Choroid plexus epithelial cell (primary cell): ENCODE measurements at places on chromosomes 1 and 21.

DNA sequence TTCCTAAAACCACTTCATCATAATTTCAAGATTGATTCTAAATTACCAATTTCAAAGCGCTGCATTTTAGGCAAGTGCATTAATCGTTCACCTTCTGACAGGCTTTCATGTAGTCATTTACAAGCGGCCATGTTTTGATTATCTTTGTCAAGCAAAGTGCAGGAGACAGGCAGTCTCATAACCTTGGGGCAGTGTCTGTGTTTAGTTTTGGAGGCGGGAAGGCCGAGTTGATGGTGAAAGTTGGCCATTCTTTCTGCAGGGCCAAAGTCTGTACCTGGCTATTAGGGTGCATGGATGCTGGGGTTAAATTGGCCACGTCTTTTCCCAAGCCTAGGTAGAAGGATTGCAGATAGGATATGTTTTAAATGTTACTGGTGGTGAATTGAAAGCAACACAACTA lies 2.9 kb downstream of the AGPAT3 start:
- no peak for DNase-seq

- no peak for DNase-seq
These were observed 82.5 kb downstream of the FGGY start for GRCh38 chr1:59379371-59379728.

DNA sequence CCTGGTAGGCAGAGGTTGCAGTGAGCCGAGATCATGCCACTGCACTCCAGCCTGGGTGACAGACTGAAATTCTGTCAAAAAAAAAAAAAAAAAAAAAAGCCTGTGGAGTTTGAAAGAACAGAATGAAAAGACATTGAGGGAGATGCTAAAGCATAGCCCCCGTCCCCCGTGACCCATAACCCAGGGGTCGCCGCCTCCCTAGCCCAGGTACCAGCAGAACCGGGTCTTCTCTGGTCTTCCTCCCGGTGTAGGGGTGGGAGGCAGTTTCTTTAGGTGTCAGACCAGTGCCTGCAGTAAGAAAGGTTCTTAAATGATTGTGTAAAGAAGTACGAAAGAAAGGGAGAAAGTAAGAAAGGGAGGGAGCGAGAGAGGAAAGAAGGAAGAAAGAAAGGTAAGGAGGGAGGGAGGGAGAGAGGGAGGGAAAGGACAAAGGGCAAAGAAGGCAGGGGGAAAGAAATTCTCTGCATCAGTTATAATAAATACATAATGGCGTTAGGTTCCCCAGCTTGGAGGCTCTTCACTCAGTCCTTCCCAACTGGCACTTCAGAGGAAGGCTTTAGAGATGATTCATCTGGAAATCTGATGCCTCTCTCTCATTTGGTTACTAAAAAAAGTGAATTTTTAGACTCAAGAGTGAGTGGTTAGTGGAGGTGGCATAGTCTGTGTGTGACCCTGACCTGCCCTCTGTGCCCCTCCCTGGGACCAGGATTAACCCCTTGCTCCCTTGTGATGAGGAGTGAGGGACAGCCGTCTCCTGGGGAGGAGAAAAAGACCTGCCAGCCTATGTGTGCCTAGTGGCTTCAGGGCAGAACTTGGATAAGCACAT lies 1.1 kb downstream of the IL24 start:
- DNase-seq = peak; percentile 72

DNA sequence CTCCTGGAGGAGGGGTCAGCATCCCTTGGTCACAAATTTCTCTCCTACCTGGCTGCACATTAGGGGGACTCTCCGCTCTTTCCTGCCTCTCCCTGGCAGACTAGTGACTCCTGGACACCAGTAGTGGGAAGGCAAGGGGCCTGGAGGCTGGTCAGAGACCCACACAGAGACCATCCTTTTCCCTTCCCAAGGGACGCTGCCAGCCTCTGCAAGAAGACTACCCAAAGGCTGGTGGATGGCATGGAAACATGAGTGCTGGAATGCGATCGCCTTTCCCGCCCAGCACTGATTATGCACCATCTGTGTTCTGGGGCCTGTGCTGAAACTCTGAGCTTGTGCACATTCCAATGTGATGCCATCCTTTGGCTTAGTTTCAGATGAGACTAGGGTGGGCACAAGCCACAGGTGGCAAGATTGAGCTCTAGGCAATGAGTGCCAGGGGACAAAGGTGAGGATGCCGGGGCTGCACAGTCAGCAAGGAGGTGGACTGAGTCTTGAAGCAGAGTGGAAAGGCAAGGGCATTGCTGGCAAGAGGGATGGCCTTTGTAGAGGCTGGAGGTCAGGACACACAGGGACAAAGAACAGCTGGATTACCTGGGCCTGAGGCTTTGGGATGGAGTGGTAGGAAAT lies 12.6 kb upstream of the EPS8L3 start:
- no peak for DNase-seq

- no peak for DNase-seq
These were observed 21.1 kb downstream of the MAPKAPK2 start for GRCh38 chr1:206705726-206706297.

DNA sequence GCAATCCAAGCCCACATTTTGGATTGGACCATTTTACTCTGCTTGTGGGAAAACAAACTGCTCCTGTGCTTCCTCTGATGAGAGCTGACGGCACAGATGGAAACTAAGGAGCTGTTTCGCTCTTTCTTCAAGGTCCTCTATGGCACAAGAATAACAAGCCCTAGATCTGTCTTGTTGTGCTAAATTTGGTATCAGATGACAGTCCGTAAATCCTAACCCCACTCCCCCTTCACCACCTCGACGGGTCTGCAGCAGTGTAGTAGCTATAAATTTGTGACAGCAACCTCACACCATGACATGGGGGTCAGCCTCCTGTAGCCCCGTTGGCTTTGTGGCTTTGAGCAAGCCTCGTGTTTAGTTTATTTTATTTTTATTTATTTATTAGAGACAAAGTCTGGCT lies 85.9 kb downstream of the ADSS2 start:
- no peak for DNase-seq

GRCh38 chr1:50968821-50969610 lies 1.0 kb upstream of the CDKN2C start:
- peak; percentile 34 for DNase-seq

DNA sequence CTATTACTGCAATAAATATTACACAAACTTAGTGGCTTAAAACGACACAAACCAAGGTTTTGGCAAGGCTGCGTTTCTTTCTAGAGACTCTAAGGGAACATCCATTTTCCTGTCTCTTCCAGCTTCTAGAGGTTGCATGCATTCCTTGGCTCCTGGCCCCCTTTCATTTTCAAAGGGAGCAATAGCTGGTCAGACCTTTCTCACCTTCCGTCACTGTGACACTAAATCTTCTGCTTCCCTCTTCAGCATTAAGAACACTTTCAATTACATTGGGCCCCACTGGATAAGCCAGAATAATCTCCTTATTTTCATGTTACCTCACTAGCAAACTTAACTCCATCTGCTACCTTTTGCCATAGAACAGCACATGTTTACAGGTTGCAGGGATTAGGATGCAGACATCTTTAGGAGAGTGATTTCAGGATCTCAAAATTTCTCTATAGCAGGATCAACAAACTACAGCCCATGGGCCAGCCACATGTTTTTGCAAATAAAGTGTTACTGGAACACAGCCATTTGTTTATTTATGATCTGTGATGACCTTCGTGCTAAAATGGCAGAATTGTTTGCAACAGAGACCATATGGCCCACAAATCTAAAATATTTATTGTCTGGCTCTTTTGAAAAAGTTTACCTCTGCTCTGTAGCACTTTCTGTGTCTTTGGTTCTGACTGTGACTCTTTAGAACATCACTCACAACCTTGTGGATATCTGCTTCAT lies 221.5 kb upstream of the SGIP1 start:
- DNase-seq = no peak

- no peak for DNase-seq
These were observed 184.7 kb upstream of the SGIP1 start for GRCh38 chr1:66349242-66349641.

GRCh38 chr1:42765832-42766740 lies 742 bp downstream of the P3H1 start:
- peak; percentile 84 for DNase-seq

- DNase-seq = peak; percentile 73
These were observed 49.6 kb upstream of the IRF2BP2 start for GRCh38 chr1:234659538-234659937.

- DNase-seq = no peak
These were observed 2.2 kb downstream of the TLR5 start for GRCh38 chr1:223140611-223141405.

- peak; percentile 89 for DNase-seq
These were observed 17.9 kb downstream of the CSTB start for GRCh38 chr21:43758111-43758641.

- no peak for DNase-seq
These were observed 25.3 kb downstream of the MIXL1 start for GRCh38 chr1:226248796-226249195.

DNA sequence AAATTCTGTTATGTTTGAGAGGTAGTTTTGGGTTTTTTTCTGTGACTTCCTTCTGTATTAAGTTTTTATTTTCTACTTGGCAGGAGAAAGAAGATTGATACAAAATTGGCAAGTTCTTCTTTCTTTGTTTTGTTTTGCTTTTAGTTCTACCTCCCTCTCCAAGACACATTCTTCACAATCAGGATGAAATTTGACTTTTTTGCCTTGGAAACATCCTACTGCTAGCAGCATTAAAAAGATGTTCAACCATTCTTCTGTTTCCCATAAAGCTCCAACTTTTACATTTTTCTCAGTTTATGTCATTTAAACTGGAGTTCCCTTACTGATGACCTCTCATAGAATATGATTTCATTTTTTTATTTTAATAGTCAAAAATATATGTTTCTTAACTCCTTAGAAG lies 234.8 kb downstream of the NCAM2 start:
- DNase-seq = peak; percentile 12

DNA sequence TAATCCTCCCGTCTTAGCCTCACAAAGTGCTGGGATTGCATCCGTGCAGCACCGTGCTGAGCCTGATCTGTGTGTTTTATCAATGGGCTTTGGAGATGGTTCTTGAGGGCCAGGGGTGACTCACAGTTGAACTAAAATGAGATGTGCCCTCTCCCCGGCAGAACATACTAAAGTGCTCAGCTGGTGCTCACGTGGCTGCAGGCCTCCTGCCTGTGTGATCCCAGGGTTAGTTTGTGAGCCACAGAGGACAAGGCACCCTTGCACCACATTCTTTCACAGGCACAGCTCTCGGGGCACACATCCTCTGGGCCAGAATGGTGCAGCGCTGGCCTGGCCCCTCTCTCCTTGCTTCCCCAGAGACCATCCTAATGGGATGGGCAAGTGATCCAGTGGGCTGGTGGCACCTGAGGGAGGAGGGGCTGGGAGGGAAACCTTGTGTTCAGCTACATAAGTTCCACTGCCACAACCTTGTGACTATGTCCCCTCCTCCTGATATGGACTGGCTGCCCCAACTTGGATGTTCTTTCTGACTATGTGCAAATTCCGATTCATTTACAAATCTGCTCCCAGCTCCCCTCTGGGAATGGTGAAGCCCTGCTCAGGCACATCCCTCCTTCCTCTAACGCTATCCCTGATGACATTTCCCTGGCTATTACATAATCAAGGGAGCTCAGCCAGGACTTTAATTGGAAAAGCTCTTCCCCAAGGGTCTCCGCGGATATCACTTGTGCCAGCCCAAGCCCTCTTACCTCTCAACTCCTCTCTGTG lies 197.0 kb upstream of the EDN2 start:
- peak; percentile 72 for DNase-seq

DNA sequence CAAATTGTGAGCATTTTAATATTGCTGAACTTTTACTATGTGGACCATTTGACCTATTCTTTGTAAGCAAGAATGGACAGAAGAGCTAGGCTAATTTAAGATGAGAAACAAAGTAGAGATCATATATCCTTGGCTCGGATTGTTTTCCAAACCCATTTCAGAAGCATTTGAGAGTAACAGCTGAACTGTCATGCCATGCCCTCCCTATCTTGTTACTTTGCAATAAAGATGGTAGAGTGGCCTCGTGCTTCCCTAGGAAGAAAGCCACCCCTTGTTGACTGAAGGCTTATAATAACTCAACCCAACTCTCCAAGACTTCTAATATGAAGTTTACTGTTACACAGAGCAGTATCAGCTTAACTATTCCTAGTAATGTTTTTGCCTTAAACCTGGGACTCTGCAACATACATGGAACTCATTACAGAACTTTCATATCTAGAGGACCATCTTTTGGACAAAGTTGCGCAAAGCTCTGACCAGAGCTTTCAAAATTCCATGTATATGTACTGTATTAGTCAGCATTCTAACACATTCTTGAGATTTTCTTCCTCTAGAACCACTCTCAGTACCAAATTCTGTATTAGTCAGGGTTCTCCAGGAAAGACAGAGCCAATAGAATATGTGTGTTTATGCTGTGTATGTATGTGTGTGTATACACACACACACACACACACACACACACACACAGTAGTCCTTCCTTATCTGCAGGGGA lies 68.7 kb downstream of the ADAMTS1 start:
- DNase-seq = peak; percentile 83

- DNase-seq = no peak
These were observed 35.4 kb downstream of the MIA3 start for GRCh38 chr1:222653178-222653827.

DNA sequence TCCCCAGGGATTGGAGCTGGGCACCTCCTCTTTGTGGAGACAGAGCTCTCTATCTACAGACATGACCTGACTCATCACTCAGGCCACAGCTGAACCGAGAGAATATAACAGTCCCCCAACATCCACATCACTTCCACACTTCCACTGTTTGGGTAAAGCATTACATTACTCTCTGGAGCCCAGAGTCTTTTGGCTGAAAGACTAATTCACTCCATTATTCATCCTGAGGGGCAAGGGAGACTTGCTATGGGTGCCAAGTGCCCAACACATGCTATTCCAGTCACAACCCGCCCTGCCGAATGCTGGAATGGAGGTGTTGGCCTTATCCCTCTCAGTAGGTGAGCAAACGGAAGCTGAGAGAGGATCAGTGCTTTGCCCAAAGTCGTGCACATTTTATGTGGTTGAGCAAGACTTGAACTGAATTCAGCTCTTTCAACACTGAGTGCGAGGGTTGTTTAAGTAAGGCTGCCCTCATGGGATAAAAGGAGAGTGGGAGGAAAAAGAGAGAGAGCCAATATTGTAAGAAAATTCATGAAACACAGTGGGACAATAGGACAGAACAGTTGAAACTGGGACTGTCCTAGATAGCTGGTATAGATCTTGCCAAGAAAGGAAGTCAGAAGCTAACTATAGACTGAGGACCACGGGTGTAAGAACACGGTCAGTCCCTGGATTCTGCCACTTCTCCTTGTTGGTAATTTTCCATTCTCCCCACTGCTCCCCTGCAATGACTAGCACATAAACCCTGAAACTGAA lies 13.5 kb upstream of the CHI3L1 start:
- DNase-seq = peak; percentile 77

DNA sequence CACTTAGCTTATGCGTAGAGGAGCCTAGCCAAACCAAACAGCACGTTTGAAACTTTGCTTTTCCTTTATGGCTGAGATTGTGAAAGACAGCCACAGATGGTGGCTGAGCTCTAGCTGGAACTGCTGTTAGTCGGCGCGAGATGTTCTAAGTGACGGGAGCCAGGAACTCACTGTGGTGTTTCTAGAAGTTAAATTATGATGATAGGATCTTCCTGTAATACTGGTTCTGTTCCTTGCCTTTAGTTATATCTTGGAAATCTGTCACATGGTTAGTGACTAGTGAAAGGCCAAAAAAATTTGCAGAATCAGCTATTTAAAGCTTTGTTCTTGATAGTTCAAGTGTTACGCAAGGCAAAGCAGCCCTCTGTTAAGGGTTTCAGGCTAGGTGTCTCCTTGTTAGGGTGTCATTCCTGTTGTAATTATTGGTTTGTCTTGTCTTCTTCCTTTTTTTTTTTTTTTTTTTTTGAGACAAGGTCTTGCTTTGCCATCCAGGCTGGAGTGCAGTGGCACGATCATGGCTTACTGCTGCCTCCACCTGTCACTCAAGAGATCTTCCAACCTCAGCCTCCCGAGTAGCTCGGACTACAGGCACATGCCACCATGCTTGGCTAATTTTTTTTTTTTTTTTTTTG lies 22.6 kb downstream of the AK4 start:
- DNase-seq = peak; percentile 88
